ENCODE measurements at places on chromosomes 4 and X. TPM values are rescaled to one million over a fixed set of nuclear protein-coding genes. Genes with fewer than 3 reads are reported as not detected.

BMPR1B gene
- polyA plus RNA-seq: not detected

RAB39B gene
- 6.4 TPM for polyA plus RNA-seq

ASB5 gene
- not detected for polyA plus RNA-seq

ETDA gene
- not detected for polyA plus RNA-seq

PPARGC1A gene
- polyA plus RNA-seq: not detected

GYG2 gene
- not detected for polyA plus RNA-seq

UGT2B10 gene
- polyA plus RNA-seq: not detected

TCEAL6 gene
- not detected for polyA plus RNA-seq

SSX5 gene
- polyA plus RNA-seq: not detected

ASB9 gene
- polyA plus RNA-seq: not detected
